Stimulated activated CD4-positive, alpha-beta T cell treated with anti-CD3 and anti-CD28 coated beads, Interleukin-1b, Interleukin-23, amount 100 ng/mL, for 1 hour (primary cell): ENCODE measurements at places on chromosomes 4 and X.

GRCh38 chr4:175971388-175972179, 94.1 kb upstream of the WDR17 start:
- no peak for DNase-seq

GRCh38 chr4:163701916-163702315, 207.4 kb downstream of the TMA16 start:
- DNase-seq, result no peak

DNA sequence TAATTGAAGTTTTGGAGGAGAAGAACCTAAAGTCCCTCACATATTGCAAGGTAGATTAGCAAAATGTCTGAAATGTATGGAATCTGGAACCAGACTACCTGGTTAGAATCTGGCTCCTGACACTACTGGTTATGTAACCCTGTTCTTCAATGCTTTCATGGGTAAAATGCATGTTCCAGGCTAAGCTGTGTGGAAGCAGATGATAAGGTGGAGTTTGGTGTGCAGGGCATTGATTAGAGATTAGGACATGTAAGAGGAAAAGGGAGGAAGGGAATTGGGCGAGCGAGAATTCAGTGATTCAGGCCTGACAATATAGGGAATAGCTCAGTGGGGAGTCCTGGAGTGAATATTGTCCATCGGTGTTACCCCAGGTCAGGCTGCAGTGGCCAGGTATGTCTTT, 165.8 kb upstream of the SFRP2 start:
- DNase-seq, result no peak

- DNase-seq, result no peak
Measured at GRCh38 chrX:141469469-141469868, 115.1 kb downstream of the SPANXA1 start.

- DNase-seq, result no peak
Measured at GRCh38 chr4:181966104-181966551, 277.1 kb upstream of the TENM3 start.

DNA sequence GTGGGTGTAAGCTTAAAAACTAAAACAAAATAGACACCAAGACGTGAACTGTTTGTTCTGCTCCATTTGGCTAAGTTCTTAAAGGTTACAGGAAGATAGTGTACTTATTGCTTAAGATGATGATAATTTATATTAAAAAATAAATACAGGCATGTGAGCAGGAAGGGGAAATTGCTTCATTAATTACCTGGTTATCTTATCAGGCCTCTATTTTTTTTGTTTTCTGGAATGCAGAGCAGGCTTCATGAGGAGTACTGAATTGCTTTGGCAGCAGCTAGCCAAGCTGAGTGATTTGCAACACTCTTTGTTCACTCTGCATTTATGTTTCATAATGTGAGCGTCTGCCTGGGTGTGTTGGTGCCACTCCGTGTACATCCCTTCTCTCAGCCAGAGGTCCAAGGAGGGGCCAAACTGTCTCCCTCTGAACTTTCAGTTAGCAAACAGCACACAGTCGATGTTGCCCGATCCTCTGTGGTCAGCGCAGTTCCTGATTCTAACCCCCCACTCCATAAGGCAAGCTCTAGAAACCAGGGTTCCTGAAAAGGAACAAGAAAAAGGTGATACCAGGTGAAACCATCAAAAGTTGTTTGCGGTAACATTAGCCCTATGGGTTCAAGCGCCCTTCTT, 348.2 kb downstream of the SPRY1 start:
- DNase-seq, result no peak

DNA sequence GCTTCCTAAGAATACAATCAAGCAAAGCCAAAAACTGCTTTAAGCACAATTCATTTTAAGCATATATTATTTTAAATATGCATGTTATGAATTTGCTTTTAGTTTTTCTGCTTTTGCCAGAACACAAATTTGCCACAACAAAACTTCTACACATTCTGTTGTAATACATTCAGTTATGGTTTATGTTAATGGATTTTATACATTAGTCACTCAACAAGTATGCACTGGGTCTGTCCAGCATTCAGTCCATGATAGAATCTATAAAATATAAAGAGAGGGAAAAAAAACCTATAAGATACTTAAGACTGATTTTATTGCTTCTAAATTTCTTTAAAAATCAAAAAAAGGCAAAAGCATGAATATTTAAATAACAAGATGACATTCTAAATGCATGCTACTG, 22.2 kb downstream of the IQCM start:
- DNase-seq, result no peak

- DNase-seq, result no peak
Measured at GRCh38 chrX:63917296-63917695, 132.3 kb upstream of the ARHGEF9 start.

- no peak for DNase-seq
Measured at GRCh38 chr4:35939751-35940150, 304.6 kb downstream of the ARAP2 start.
